GM12891 (cell line): ENCODE measurements at places on chromosomes 13 and 19.

GRCh38 chr19:49042177-49042576 lies 1.5 kb upstream of the CGB5 start:
- no peak for DNase-seq

- DNase-seq: no peak
These were observed 4.8 kb upstream of the CTXN1 start for GRCh38 chr19:7930765-7931164.

DNA sequence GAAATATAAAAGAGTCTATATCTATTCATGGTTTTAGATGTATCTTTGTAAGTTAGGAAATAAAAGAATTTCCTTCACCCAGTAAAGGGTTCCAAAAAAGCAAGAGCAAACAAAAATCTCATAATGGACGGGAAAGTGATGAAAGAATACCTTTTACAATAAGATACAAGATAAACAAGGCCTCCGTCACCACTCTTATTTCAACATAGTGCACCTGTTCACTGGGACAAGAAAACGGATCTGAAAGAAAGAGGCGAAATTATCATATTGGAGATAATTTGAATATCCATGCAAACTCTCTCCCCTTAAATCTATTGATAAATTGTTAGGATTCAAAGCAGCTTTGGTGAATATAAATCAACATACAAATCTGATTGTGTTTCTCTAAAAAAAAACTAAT lies 877 bp upstream of the NLRP11 start:
- DNase-seq: no peak

GRCh38 chr19:51168564-51169282 lies 26.6 kb downstream of the SIGLEC7 start:
- no peak for DNase-seq

GRCh38 chr19:34265221-34265650 lies 10.9 kb downstream of the GARRE1 start:
- DNase-seq: no peak

- no peak for DNase-seq
These were observed 141.7 kb downstream of the LACC1 start for GRCh38 chr13:44021422-44021821.

DNA sequence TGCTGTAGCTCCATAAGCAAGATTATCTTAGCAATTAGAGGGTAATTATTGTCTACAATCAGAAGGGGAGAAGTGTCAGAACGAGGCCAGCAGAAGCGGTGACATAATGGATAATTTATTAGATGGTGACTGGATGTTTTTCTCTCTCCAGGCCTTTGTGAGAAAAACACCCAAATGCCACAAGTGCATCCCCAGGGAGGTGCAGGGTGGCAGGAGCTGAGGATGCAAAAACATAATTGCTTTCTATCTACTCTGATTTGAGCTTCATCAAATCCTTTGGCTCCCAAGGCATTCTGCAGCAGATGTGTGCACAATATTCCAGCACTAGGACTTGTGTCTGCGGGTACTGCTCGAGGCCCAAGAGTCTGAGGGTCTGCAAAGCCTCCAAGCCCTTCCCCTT lies 220.1 kb upstream of the SERP2 start:
- no peak for DNase-seq

DNA sequence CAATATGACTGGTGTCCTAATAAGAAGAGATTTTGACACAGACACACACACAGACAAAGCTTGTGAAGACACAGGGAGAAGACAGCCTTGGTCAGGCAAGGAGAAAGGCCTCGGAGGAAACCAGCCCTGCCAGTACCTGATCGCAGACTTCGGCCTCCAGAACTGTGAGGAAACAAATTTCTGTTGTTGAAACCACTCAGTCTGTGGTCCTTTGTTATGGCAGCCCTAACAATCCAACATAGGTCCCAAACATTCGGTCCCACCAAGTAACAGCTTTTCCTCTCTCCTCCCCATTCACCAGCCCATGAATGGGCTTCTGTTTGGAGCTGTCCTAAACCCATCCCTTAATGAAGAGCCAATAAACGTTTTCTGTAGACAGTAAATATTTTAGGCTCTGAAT lies 36.4 kb upstream of the UBAC2 start:
- DNase-seq: no peak

- DNase-seq: no peak
These were observed 67.9 kb downstream of the PCCA start for GRCh38 chr13:100156788-100157187.

GRCh38 chr19:51387924-51388389 lies at the start of gene LIM2:
Gene LIM2 (minus strand): TSS chr19:51387974. CDS start chr19:51387443, 531 bp downstream.
- no peak for DNase-seq

- no peak for DNase-seq
These were observed 325.9 kb downstream of the FOXO1 start for GRCh38 chr13:40340368-40341095.

DNA sequence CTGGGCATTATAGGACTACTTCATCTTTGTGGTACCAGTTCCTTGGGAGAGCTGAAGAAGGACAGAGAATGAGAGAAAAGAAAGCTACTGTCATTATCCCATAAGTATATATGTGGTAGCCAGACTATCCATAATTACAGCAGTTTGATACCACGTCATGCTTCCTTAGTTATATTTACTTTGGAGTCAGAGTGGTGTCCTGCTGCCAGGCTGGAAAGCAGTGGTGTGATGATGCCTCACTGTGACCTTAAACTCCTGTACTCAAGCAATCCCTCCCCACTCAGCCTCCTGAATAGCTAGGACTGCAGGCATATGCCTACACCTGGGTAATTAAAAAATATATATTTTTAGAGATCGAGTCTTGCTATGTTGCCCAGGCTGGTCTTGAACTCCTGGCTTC lies 57.8 kb downstream of the WTIP start:
- DNase-seq: no peak

DNA sequence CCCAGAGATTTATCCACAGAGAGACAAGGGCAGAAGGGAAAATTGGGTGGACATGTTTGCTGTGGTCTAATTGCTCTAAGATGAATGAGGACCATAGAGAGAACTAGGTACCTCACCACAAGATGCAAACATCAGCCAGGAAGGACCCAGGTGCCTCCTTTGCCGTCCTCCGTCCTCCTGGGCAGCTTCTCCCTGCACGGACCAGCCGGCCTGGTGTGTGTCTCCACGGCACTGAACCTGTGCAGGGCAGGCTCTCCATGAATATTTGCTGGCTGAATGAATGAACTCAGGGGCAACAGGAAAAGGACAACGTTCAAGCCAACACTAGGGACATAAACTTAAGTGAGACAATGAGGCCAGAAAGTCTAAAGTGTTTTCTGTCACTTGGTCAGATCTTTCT lies 143.9 kb downstream of the ZNF536 start:
- DNase-seq: no peak

- DNase-seq: no peak
These were observed 149.7 kb downstream of the KATNAL1 start for GRCh38 chr13:30157616-30157993.
